ENCODE measurements at places on chromosomes 4 and X. TPM values are rescaled to one million over a fixed set of nuclear protein-coding genes. Genes with fewer than 3 reads are reported as not detected.

AWAT1 gene
- total RNA-seq: not detected

ATP1B4 gene
- total RNA-seq: not detected

SGMS2 gene
- total RNA-seq: 141 TPM

SASH3 gene
- not detected for total RNA-seq

GAGE2A gene
- not detected for total RNA-seq

RPL36A gene
- total RNA-seq: 649 TPM

NMU gene
- total RNA-seq: not detected

SPANXN4 gene
- not detected for total RNA-seq

Measured in smooth muscle cell of the umbilical artery (primary cell).